ENCODE measurements at places on chromosomes 3 and 15. TPM values are rescaled to one million over a fixed set of nuclear protein-coding genes. Genes with fewer than 3 reads are reported as not detected.

DNA sequence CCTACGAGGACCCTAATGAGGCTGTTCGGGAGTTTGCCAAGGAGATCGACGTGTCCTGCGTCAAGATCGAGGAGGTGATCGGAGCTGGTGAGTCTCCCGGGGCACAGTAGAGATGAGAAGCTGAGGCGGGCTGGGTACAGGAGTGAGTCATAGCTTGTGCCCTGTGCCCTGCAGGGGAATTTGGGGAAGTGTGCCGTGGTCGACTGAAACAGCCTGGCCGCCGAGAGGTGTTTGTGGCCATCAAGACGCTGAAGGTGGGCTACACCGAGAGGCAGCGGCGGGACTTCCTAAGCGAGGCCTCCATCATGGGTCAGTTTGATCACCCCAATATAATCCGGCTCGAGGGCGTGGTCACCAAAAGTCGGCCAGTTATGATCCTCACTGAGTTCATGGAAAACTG is 17.9 kb downstream of the EPHB3 start:
- no peak for DNase-seq

- no peak for DNase-seq
These were observed 10.6 kb downstream of the LRRC58 start for GRCh38 chr3:120338517-120338916.

Gene PLA1A
- 2.8 TPM for total RNA-seq

DNA sequence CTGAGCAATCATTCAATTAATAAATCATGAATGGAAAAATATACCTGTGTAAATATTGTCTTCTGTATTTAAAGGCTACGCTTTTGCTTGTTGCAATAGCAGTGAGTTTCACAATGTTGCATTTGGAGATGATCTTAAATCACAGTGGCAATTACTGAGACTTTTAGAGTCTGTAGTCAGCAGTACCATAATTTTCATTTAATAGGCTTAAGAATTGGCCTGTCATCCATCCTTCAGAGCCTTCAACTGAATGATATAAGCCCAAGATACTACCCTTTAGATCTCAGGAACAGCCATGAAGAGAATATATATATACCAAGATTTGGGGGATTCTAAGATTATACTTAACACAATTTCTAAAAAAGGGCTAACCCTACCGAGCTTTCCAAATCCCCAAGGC is 458.1 kb downstream of the GBE1 start:
- no peak for DNase-seq

- no peak for DNase-seq
These were observed 32.1 kb downstream of the MGLL start for GRCh38 chr3:127789990-127790881.

GRCh38 chr15:75731248-75732151 is 18.9 kb upstream of the CSPG4 start:
- DNase-seq, result no peak

All from myocyte (in vitro differentiated cells).